HFFc6 (cell line): ENCODE measurements at places on chromosomes 5 and 9.

DNA sequence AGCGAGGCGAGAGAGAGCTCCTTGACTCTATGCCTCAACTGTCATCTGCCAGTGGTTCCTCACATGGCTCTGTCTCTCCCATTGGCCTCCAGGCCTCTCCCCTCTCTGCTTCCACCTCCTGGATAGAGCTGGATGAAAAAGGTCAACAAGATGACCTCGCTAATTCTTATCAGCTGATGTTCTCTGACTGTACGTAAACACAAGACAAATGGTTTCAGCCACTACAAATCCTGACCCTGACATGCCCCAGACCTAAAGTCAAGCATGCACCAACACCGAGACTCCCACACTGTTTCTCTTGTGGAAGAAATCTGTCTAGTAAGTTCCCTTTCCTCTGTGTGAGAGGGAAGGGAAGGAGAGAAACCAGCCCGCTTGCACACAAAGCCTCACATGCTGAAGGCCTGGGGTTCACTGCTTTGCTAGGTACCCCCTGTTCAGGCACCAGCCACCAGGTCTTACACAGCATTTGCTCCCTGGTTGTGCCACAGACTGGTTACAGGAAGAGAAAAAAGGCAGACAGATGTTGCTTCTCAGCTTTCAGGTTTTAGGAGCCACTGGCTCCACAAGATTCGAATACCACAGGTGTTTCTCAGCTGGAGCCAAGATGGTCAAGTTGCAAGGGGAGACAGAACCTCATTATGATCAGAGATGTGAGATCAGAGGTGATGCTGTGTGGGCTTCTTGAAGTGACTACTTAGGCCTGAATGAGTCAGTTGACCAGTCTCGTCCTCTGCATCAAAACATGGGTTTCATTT is 592.5 kb downstream of the CCDC171 start:
- H3K4me1 ChIP-seq: peaks cover 16% of the 10 kb centered on the region
- H3K36me3 ChIP-seq: no peaks in the 10 kb centered on the region
- H3K27ac ChIP-seq: no peak overlapping the region
- H3K27me3 ChIP-seq: peaks cover 3% of the 10 kb centered on the region; the same call in 1 of the 2 replicates

GRCh38 chr9:30970812-30971211 is 1413.6 kb upstream of the ACO1 start:
- no peaks in the 10 kb centered on the region for H3K36me3 ChIP-seq
- no peaks in the 10 kb centered on the region for H3K4me1 ChIP-seq
- H3K27ac ChIP-seq: no peak overlapping the region
- no peak overlapping the region for H3K4me3 ChIP-seq
- DNase-seq: no peak

- H3K4me1 ChIP-seq: no peaks in the 10 kb centered on the region
- no peak overlapping the region for H3K27ac ChIP-seq
- H3K27me3 ChIP-seq: peaks cover 18% of the 10 kb centered on the region
- no peak overlapping the region for H3K4me3 ChIP-seq
- no peaks in the 10 kb centered on the region for H3K36me3 ChIP-seq
Measured at GRCh38 chr5:170425731-170426130, 36.6 kb upstream of the KCNMB1 start.

GRCh38 chr9:88221105-88221504 is 82.8 kb upstream of the SPATA31C2 start:
- H3K27me3 ChIP-seq: peaks cover 2% of the 10 kb centered on the region
- H3K27ac ChIP-seq: no peak overlapping the region

- DNase-seq: no peak
- H3K27me3 ChIP-seq: no peaks in the 10 kb centered on the region
- H3K27ac ChIP-seq: no peak overlapping the region
- H3K4me1 ChIP-seq: peaks cover 20% of the 10 kb centered on the region
Measured at GRCh38 chr5:78819166-78819565, 165.9 kb downstream of the ARSB start.

GRCh38 chr5:4250254-4250653 is 654.6 kb downstream of the IRX1 start:
- no peak for DNase-seq
- peaks cover 5% of the 10 kb centered on the region; the same call in 1 of the 2 replicates for H3K36me3 ChIP-seq
- H3K27ac ChIP-seq: no peak overlapping the region

DNA sequence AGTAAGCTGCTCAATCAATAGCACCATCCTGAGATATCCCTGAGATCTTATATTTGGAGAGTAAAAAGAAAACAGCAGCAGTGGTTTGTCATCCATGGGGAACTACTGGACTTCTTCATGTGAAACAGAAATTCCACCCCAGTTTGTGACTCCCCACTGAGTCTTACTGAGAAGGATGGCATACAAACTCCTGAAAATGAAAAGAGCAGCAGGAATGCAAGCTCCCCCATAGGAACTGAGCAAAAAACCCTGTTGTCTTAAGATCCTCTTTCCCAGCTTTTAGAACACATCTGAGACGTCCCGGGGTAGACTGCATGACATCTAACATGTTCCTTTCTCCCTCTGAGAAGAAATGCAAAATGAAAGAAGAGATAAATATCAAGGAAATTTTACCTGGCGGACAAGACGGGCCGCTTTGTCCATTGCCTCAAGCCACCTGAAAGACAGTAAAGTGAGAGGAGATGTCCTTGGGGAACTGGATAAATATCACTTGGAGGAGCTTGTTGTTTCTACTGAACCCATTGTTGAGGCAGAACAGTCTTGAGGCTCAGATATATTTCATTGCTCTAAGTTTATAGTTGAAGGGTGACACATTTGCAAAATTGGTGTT is 117.1 kb downstream of the NUDT12 start:
- no peak for DNase-seq
- H3K4me3 ChIP-seq: peak overlapping the region; percentile 35
- peak overlapping the region; percentile 84 for H3K27ac ChIP-seq

- no peak overlapping the region for H3K4me3 ChIP-seq
- no peak overlapping the region for H3K27ac ChIP-seq
- H3K36me3 ChIP-seq: no peaks in the 10 kb centered on the region
- DNase-seq: no peak
Measured at GRCh38 chr5:68041293-68041692, 174.3 kb upstream of the PIK3R1 start.

- no peaks in the 10 kb centered on the region for H3K27me3 ChIP-seq
- peak overlapping the region; percentile 75 for H3K27ac ChIP-seq
- peaks cover 78% of the 10 kb centered on the region for H3K4me1 ChIP-seq
- H3K4me3 ChIP-seq: peak overlapping the region; percentile 63
- H3K36me3 ChIP-seq: peaks cover 20% of the 10 kb centered on the region
Measured at GRCh38 chr5:157540707-157541446, 34.7 kb downstream of the ADAM19 start.

DNA sequence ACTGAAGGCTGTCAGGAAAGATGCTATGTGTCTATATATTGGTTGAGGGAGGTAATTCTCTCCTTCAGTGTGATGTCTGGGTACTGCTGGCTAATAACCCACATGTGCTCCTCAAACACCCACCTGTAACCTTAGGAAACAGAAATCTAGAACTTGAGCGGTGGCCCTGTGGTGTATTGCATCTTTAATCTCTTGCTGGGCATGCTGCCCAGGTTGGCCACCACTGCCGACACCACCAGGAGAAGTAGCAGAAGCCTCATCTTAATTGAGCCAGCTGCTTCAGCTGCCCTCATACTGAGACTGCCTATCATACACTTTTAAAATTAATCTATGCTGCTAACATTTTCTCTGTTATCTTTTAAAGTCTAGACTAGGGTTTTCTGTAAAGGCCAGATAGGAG is 103.5 kb upstream of the C5orf63 start:
- H3K4me3 ChIP-seq: no peak overlapping the region
- no peak overlapping the region for H3K27ac ChIP-seq
- H3K36me3 ChIP-seq: no peaks in the 10 kb centered on the region
- no peaks in the 10 kb centered on the region; the same call in none of the 2 replicates for H3K27me3 ChIP-seq
- DNase-seq: no peak

DNA sequence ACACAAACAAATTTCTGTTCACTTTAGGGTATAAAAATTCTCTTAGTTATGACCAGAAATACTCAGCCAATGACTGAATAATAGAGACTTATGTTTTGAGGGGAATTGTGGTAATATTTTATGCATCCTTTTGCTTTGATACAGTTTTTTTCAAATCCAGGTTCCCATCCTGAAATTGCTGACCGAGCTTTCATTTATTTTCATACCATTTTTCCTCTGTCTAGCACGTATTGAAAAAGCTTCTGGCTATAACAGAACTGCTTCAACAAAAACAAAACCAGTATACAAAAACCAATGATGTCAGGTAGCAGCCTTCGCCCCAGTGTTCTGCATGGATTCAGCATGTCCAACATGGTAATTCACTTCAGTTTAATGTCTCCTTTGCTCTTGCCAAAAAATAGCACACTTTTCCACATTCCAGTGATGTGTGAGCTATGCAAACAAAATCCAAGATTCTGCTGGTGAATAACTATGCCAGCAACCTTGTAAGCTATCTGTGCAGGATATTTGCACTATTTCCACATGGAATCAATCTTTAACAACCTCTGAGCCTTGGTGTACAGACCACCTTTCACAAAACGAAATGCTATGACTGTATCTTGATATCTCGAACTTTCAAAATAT is 22.0 kb downstream of the CCNH start:
- peaks cover 2% of the 10 kb centered on the region for H3K27me3 ChIP-seq
- peak overlapping the region; percentile 5 for H3K4me3 ChIP-seq
- peaks cover 79% of the 10 kb centered on the region for H3K36me3 ChIP-seq
- H3K27ac ChIP-seq: peak overlapping the region; percentile 84
- DNase-seq: no peak

DNA sequence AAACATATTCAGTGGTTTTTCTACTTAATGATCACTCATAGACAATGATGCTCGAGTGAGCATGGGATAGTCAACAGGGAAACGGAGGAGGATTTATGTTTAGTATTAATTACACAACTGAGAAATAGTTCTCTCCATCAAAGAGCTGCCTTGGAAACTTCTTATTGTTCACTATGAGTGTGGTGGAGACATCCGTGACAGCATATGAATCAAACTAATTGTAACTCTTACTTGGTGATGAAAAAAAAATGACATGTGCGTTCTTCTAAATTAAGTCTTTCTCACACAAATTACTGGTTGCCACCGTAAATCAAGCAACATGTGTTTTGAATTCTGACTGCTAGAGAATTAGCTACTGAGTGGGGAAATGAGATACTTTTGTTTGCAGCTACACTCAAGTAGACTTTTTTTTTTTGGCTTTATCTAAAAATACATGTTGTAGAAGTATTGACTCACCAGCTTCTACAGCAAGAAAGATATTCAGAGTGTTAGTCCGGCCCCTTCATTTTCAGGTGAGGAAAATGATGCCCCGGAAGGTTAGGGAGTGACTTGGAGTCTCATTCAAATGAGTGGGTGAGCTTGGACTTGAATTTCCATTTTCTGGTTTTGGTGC is 179.4 kb downstream of the CFAP90 start:
- DNase-seq: no peak
- 0 out of 2 replicates have a peak, but pooled peaks cover 4% of the 10 kb centered on the region for H3K4me1 ChIP-seq
- no peaks in the 10 kb centered on the region; the same call in 1 of the 2 replicates for H3K27me3 ChIP-seq
- H3K27ac ChIP-seq: no peak overlapping the region

GRCh38 chr5:53350991-53351770 is 129.2 kb upstream of the FST start:
- no peak for DNase-seq
- H3K4me1 ChIP-seq: peaks cover 52% of the 10 kb centered on the region
- no peak overlapping the region for H3K27ac ChIP-seq
- no peak overlapping the region for H3K4me3 ChIP-seq

GRCh38 chr5:171986772-171987171 is 19.7 kb downstream of the FBXW11 start:
- no peak for DNase-seq
- H3K4me1 ChIP-seq: peaks cover 53% of the 10 kb centered on the region
- no peak overlapping the region for H3K4me3 ChIP-seq
- H3K36me3 ChIP-seq: peaks cover 30% of the 10 kb centered on the region
- H3K27me3 ChIP-seq: no peaks in the 10 kb centered on the region

- no peak overlapping the region for H3K4me3 ChIP-seq
- H3K27me3 ChIP-seq: 0 out of 2 replicates have a peak, but pooled peaks cover 2% of the 10 kb centered on the region
- H3K27ac ChIP-seq: no peak overlapping the region
- 0 out of 2 replicates have a peak, but pooled peaks cover 6% of the 10 kb centered on the region for H3K36me3 ChIP-seq
- DNase-seq: no peak
- H3K4me1 ChIP-seq: peaks cover 9% of the 10 kb centered on the region
Measured at GRCh38 chr9:96331236-96331947, 29.4 kb upstream of the HSD17B3 start.

- peaks cover 6% of the 10 kb centered on the region; the same call in 1 of the 2 replicates for H3K4me1 ChIP-seq
- H3K27me3 ChIP-seq: peaks cover 9% of the 10 kb centered on the region; the same call in 1 of the 2 replicates
- no peaks in the 10 kb centered on the region for H3K36me3 ChIP-seq
- H3K27ac ChIP-seq: no peak overlapping the region
- no peak for DNase-seq
Measured at GRCh38 chr5:122743261-122743660, 31.6 kb upstream of the SNX2 start.

DNA sequence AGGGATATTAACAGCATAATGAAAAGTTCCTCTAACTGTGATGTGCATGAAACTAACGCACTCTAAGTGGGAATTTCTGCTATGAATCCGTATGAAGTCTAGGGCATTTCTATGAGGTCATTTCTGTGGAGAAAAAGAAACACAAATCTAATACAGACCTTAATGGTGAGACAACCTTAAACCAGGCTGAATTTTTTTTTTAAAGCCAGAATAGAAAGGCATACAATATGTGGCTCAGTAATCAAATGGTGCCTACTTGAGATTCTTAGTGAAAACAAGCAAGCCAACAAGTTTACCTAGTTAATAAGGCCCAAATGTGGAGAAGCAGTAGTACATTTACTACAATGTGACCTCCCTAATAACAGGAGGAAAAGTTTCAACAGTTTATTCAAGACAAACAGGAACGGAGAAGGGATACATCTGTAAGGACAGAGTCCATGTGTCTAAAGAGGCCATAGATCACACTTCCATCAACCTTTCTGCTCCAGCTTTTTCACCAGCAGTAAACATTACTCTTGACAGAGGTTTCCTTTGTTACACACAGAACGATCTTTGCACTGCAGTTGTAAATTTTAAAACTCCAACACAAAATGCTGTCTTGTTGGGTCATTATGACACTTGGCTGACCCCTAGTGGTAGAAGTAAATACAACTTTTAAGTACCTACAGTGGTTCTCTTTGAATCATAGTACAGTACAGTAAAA is 26.2 kb downstream of the CARNMT1 start:
- H3K27ac ChIP-seq: no peak overlapping the region; the same call in 1 of the 2 replicates
- H3K4me1 ChIP-seq: peaks cover 7% of the 10 kb centered on the region
- H3K27me3 ChIP-seq: no peaks in the 10 kb centered on the region
- no peaks in the 10 kb centered on the region for H3K36me3 ChIP-seq
- no peak overlapping the region for H3K4me3 ChIP-seq
